ENCODE measurements at places on chromosomes 2 and 18.
A peak's percentile ranks its signal among the peaks of the same experiment; 100 is the strongest.

GRCh38 chr2:197875763-197876162 lies 71.4 kb downstream of the PLCL1 start:
- no peak for DNase-seq

GRCh38 chr18:41347057-41347456 lies 608.0 kb upstream of the PIK3C3 start:
- DNase-seq = no peak

GRCh38 chr2:200777275-200777674 lies 34.4 kb upstream of the BZW1 start:
- DNase-seq = no peak

DNA sequence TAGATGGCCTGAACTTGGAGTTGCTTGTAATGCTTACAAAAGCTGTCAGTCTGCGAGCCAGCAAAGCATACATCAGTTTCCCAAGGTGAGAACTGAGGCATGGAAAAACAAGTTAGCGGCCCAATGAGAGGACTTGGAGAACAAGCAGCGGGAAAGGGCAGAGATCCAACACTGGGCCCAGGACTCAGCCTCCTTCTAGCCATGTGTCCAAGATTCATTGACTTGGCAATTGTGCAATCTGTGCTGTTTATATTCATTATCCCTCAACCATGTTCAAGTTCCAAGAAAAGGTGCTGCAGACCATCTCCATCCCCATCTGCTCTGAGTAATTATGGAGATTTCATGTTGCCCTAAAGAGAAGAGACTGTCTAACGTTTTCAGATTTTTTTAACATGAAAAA lies 187.4 kb downstream of the ALK start:
- no peak for DNase-seq

- no peak for DNase-seq
These were observed 678.0 kb downstream of the RNF144A start for GRCh38 chr2:7595206-7595605.

DNA sequence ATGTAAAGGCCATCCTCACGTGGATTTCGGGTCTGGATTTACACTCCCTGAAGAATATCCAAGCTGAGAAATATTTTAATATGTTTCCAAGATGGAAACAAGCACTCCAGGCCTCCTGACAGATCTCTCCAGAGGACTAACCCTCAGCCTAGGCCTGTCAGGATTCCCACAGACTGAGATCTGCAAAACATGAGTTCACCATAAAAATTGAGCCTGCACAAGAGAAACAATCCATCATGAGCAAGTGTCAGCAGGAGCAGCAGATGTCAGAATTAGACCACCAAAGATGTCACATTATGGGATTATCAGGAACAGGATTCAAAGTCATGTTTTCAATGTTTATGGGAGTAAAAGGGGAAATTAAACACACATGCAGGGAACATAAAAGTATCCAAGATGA lies 191.3 kb downstream of the TFCP2L1 start:
- no peak for DNase-seq

- no peak for DNase-seq
These were observed 28.8 kb upstream of the TBC1D8 start for GRCh38 chr2:101179982-101180381.

- no peak for DNase-seq
These were observed 623.8 kb upstream of the NXPH2 start for GRCh38 chr2:139403948-139404347.

DNA sequence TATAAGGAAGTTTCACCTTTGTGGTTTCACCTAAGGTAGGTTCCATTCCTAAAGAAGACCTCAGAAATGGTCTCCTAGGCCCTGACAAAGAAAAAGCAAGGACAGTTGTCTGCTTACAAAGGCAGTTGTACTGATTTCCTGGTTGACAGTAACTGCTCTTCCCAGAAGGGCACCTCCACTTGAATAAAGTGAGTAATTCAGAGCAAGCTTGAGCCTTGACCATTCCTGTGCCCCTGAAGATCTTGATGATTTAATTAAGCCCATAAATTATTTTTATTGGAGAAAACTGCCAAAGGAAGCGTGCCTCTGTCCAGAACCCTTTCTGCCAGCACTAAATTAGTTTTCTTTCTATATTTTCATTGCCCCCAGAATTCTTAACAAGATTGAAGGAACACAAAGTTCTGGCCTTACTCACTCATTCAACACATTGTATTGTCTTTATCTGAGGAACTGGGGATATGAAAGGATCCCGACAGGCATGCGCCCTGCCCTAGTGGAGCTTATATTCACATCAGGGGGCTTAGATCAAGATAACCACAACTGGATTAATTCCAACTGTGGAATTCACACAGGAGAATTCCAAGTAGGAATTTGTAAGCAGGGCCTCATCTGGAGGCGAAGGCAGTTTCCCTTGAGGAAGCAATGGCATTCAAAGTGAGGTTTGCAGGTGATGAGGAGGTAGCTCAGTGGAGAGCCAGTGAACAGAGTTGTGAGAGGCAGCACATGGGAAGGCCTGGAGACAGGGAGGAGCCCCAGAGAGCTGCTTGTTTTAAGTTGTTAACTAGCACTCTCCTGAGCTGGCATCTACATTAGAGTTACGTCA lies 21.2 kb downstream of the PTRHD1 start:
- no peak for DNase-seq

- no peak for DNase-seq
These were observed 1.2 kb upstream of the CLASP1 start for GRCh38 chr2:121650315-121650930.

GRCh38 chr2:239470151-239470900 lies 69.5 kb upstream of the HDAC4 start:
- no peak for DNase-seq

DNA sequence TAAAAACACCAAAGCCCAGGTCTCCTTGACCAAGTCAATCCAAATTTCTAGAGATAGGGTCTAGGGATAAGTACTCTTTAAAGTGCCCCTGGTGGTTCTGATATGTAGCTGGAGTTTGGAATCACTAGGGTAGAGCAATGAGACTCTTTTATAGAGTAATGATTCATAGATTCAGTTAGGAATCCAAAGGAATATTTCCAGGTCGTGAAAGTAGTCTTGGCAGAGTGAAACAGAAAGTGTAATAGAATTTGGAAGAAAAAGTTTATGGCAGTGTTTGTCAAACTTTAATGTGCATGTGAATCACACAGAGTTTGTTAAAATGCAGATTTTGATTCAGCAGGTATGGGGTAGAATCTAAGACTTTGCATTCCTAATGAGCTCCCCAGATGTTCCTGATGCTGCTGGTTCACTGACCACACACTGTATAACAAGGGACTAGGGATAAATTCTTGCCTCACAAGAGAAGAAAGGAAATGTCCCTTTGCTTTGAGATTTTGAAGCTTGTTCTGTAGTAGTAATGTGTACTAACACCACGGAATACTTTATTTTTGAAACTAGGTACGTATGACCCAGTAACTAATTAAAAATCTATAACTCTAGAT lies 1.8 kb downstream of the UPP2 start:
- no peak for DNase-seq

- DNase-seq = no peak
These were observed 144.2 kb upstream of the HDAC4 start for GRCh38 chr2:239544918-239545465.

DNA sequence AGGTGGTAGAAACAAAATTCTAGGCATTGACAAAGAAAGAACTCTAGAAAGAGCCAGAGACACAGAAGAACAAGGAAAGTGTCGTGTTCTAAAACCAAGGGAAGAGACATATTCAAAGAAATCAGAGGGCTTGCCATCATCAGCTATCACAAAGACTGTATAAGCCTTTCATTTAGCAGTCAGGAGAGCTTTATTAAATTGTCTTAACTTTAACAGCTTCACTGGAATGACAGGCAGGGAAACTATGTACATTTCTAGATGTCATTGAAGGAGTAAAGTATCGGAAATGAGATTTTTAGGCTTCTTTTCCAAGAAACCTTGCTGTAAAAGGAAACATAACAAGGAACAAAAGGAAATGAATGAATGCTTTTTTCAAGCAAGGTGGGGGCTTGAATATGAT lies 15.8 kb downstream of the KYNU start:
- no peak for DNase-seq

GRCh38 chr18:74819433-74820059 lies 221.9 kb downstream of the ZNF407 start:
- peak; percentile 80 for DNase-seq

DNA sequence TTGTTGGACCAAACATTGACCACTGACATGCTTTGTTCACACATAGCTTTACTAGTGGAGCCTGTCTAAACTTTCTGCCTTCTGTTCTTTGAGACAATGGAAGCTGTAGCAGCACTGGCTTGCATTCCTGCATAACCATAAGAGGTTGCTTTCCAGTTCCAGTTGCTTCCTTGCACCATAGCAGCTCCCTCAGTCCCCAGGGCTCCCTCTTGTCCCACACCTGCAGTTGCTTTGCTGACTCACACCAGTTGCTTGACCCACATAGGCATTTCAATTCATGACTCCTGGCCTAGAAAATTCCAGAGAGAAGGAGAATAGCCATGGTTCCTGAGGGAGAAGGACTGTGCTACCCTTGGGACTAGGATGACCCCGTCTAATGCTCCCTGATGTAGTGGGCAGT lies 20.9 kb downstream of the SGPP2 start:
- DNase-seq = no peak

GRCh38 chr2:7437716-7438632 lies 520.8 kb downstream of the RNF144A start:
- DNase-seq = no peak

GRCh38 chr2:178542161-178542560 lies 61.9 kb downstream of the PLEKHA3 start:
- no peak for DNase-seq

- DNase-seq = no peak
These were observed 38.5 kb upstream of the ZNF396 start for GRCh38 chr18:35415511-35416073.

GRCh38 chr2:235191978-235192377 lies 240.2 kb downstream of the SH3BP4 start:
- no peak for DNase-seq

GRCh38 chr2:237025090-237025865 lies 60.4 kb upstream of the COPS8 start:
- DNase-seq = no peak

DNA sequence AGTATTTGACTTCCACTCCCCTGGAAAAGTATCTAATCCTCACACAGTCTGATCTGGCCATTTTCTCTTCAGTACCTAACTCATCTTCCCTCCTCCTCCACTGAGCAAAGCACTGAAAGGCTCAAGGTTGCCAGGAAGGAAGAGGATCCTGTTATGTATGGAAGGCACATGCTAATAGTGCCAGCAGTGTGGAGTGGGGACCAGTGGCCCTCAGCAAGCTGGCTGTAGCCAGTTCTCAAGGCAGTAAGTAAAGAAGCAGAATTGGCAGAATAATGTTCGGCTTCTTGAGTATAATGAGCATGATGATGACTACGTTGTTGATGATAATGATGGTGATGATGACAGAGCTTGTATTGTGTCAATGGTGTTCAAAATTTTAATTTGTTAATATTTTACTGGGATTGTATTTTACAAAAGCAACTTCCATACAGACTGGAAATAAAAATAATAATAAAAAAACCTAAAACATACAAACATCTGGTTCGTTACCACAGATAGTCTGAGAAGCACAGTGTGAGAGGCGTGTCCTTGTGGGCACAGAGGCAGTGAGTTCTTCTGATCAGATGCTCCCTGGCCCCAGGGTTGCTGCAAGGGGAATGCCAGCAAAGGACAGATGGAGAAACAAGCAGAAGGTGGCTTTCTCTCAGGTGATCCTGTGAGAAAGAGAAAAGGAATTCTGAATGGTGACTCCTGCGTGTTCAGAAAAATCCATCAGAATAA lies 528.8 kb downstream of the CMPK2 start:
- DNase-seq = no peak

DNA sequence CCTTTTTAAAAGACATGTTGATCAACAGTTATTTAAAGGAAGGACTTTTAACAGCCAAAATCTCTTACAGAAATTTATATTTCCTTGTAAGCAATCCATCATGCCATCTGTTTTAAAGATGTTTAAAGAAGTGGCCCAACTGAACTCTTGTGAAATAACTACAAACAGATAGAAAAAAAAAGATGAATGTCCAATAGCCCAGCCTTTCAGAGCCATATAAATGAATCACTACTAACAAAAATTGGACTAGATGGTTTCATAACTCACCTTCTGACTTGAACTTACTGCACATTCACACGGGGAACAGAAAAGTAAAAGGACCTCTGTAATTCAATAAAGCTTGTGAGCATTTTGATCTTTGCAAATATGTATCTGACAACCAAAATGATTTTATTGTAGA lies 319.0 kb upstream of the CHAC2 start:
- DNase-seq = no peak

DNA sequence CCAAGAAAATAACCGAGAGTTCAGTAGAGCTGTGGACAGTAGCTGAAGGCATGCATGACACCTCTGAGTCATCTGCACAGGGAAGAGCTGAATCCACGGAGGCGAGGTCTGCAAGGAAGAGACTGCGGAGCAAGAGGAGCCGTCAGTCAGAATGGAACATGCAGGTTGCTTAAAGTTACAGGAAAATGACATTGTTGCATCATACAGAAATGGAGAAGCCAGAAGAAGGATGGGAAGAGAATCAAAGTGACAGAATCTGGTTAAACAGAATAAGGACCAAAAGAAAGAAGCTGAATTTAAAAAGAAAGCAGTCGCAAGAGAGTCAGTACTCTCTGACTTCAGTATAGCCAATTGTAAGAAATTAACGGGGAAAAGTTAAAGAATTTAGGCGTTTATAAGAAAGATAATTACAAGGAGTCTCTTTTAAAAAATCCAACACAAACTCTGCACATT lies 533.8 kb downstream of the ADCYAP1 start:
- no peak for DNase-seq

- DNase-seq = no peak
These were observed 342.9 kb downstream of the SPAG16 start for GRCh38 chr2:213627054-213627710.

GRCh38 chr2:171018522-171018921 lies 89.5 kb downstream of the GORASP2 start:
- DNase-seq = no peak

DNA sequence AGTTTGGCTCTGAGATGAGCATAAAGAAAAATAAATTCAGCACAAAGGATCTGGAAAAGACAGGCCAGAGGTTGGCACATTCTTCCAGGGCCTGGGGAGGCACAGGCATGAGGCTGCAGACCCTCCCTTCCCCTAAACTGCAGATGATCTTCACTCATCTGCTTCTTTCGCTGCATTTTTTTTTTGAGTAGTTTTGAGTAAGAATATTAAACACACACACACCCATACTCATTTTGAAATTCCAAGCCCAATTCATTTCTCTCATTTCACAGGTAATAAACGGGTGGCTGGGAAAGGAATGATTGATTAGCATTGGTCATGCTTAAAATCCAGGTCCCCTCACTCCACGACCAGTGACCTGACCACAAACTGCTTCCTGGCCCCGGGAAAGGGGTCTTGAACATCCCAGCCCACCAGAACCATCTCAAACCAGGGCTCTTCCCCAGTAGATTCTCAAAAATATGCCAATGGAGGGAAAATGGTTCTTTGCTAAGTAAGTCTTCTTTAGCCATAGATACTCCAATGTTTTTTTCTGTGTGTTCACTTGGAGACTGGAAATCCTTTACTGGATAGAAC lies 219.6 kb downstream of the ANAPC1 start:
- DNase-seq = no peak

GRCh38 chr2:228649876-228650275 lies 468.4 kb upstream of the SPHKAP start:
- DNase-seq = no peak

GRCh38 chr2:212815453-212815852 lies 276.9 kb upstream of the ERBB4 start:
- no peak for DNase-seq
